SK-MEL-5 (cell line): ENCODE measurements at places on chromosomes 1 and 21. TPM values are rescaled to one million over a fixed set of nuclear protein-coding genes. Genes with fewer than 3 reads are reported as not detected.

SLC5A9 gene
- total RNA-seq: 0.74 and 0.85 TPM in 2 replicates

ZSWIM5 gene
- total RNA-seq: 2.2 and 2.6 TPM in 2 replicates

ITLN1 gene
- total RNA-seq: not detected in 2 replicates

NPR1 gene
- not detected in 2 replicates for total RNA-seq

MECR gene
- total RNA-seq: 19.5 and 25.8 TPM in 2 replicates

RGS8 gene
- total RNA-seq: not detected in 2 replicates

CTH gene
- 9.5 and 10.6 TPM in 2 replicates for total RNA-seq

BMP8B gene
- total RNA-seq: 5.2 and 6.2 TPM in 2 replicates

AK4 gene
- 22.9 and 23.7 TPM in 2 replicates for total RNA-seq

SPATA46 gene
- 0.32 TPM in 1 of 2 replicates, not detected in the other for total RNA-seq

CATSPERE gene
- total RNA-seq: 0.13 and 0.18 TPM in 2 replicates

TNFRSF4 gene
- not detected in 2 replicates for total RNA-seq

GJC2 gene
- 0.16 TPM in 1 of 2 replicates, not detected in the other for total RNA-seq

SUSD4 gene
- total RNA-seq: not detected in 2 replicates

GUCA2A gene
- total RNA-seq: not detected in 2 replicates

ST6GALNAC5 gene
- 2.1 and 3.1 TPM in 2 replicates for total RNA-seq

JTB gene
- 348 and 362 TPM in 2 replicates for total RNA-seq

E2F2 gene
- total RNA-seq: 3.8 and 4.1 TPM in 2 replicates

MTF1 gene
- total RNA-seq: 1.4 and 1.6 TPM in 2 replicates

ATP1B1 gene
- 2.6 and 4.1 TPM in 2 replicates for total RNA-seq

DNALI1 gene
- not detected in 2 replicates for total RNA-seq

CRABP2 gene
- 0.29 TPM in 1 of 2 replicates, not detected in the other for total RNA-seq

IFNGR2 gene
- total RNA-seq: 104 and 121 TPM in 2 replicates

LGR6 gene
- not detected in 2 replicates for total RNA-seq

SPRR1B gene
- not detected in 2 replicates for total RNA-seq

RAB42 gene
- not detected in 2 replicates for total RNA-seq

SYCP1 gene
- total RNA-seq: not detected in 2 replicates

RC3H1 gene
- 25.3 and 30.0 TPM in 2 replicates for total RNA-seq

LIX1L gene
- 45.1 and 49.7 TPM in 2 replicates for total RNA-seq
